ENCODE measurements at places on chromosomes 4 and X.
A peak's percentile ranks its signal among the peaks of the same experiment; 100 is the strongest.

DNA sequence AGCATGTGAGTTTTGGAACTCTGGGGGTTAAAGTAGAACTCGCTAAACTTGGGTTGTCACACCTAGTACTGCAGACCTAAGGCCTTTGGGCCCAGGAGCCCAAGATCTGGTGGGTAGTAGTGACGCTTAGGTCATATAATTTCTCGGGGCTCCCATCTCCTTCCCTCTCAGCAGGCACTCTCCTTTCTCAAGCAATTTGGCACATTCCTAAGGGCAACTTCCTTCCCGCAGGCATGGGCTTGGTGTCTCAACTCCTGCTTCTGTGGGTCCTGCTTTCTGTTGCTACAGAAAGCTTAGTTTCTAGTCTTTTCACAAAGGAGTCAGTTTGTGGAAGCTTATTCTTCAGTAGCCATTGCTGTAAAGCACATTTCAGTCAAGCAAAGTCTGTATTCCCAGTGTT, 10.4 kb upstream of the EDA start:
- DNase-seq: no peak

- peak; percentile 60 for DNase-seq
Measured at GRCh38 chrX:44343412-44344141, at the start of gene EFHC2. TSS of gene EFHC2 (minus strand) at chrX:44343672. CDS start at chrX:44343588, 84 bp downstream.

- no peak for DNase-seq
Measured at GRCh38 chrX:57677132-57677858, 2.8 kb downstream of the NLRP2B start.

GRCh38 chr4:70759126-70759525, 37.4 kb downstream of the RUFY3 start:
- DNase-seq: no peak

DNA sequence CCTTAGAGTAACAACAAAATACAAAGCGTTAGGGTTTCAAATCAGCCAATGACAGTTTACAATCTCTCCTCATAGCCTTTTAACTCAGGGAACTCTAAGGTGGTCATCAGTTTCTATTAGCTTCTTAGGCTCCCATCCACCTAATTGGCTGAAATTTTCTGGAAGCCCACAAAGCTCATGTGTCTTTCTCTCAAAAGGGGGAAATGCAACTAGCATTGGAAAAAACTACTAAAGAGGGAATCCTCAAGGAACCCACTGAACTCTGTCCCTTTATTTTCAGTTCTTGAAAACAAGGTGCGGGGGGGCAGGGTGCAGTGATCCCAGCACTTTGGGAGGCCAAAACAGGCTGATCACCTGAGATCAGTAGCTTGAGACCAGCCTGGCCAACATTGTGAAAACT, 56.4 kb downstream of the PDGFC start:
- peak; percentile 9 for DNase-seq

- DNase-seq: peak; percentile 11
Measured at GRCh38 chr4:13704035-13704434, 76.5 kb upstream of the BOD1L1 start.

GRCh38 chrX:48794340-48794910, 7.4 kb upstream of the HDAC6 start:
- no peak for DNase-seq

DNA sequence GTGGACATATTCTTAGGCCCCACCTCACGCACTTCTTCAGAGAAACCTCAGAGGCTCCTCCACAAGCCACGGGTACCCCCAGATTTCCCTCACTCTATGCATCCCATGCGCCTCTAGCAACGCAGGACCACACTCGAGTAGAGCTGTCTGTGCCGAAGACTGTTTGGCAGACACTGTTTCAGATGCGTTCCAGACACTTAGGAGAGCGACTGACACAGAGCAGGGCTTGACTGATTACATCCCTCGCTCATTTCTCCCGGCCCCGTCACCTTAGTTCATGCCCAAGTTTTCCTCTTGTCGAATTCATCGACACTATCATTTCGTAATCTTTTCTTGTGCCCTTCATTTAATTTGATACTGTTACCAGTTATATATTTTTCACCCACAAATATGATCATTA, 15.0 kb downstream of the SORBS2 start:
- no peak for DNase-seq

GRCh38 chrX:155966876-155967275, 30.6 kb upstream of the IL9R start:
- DNase-seq: no peak

- DNase-seq: no peak
Measured at GRCh38 chr4:103050736-103051436, 25.7 kb downstream of the SLC9B2 start.

DNA sequence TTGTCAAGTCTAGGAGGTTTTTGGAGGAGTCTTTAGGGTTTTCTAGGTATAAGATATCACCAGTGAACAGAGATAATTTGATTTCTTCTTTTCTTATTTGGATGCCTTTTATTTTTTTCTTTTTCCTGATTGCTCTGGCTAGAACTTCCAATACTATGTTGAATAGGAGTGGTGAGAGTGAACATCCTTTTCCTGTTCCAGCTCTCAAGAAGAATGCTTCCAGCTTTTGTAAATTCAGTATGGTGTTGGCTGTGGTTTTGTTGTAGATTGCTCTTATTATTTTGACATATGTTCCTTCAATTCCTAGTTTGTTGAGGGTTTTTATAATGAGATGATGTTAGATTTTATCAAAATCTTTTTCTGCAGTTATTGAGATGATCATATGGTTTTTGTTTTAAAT, 165.6 kb upstream of the WDFY3 start:
- DNase-seq: peak; percentile 25

- no peak for DNase-seq
Measured at GRCh38 chr4:124151031-124151430, 561.5 kb downstream of the ANKRD50 start.

DNA sequence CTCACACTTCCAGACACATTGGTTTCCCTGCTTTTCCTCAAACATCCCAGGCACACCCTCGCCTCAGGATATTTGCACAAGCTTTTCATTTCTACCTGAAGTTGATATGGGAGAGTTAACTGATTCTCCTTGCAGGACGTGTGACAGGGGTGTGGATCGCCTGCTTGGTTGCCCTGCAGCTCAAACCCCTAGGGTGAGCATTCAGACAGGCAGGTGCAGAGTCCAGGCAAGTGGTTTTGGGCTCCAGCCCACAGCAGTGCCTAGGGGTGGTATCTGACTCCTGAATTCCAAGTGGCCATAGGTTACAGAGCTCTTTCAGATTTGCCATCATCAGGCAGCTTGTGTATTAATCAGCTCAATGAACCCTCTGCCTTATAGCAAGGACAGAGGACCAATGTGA, 1104.2 kb upstream of the IGFBP7 start:
- no peak for DNase-seq

DNA sequence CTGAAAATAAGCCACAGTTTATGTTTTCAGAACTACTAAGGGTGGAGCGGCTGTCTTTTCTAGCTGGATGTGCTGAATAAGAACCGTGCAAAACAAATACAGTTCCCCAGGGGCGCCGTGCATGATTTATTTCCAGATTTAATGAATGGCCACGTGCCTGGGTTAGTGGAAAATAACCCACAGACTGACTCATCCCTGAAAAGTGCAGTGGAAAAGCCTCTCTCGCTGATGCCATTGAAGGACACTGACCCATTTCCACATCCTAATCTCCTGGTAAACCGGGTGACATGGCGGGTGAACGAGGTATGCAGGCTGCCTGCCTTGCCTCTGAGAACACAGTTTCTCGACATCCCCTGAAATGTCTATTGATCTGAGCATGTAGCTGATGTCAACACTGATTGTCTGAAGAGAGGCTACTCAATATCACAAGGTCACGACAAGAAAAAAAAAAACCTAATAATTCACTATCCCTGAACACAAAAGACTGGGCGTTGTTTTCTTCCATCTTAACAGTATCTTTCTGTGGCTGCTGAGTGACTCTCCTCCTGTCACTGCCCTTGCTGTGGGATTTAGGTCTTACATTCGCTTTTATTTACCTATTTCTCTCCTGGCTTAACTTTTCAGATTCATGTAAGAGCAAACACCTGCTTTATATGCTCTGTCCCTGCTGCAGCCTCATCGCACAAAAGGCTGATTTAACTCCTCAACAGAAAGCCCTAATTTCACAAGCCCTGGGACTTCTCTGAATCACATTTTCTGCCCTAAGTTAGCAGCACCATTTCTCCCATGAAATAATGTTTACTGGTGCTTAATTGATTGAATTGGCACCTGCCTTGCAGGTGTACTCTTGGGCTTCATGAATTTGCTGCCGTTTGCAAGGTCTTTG, 76.9 kb upstream of the SCOC start:
- peak; percentile 73 for DNase-seq

DNA sequence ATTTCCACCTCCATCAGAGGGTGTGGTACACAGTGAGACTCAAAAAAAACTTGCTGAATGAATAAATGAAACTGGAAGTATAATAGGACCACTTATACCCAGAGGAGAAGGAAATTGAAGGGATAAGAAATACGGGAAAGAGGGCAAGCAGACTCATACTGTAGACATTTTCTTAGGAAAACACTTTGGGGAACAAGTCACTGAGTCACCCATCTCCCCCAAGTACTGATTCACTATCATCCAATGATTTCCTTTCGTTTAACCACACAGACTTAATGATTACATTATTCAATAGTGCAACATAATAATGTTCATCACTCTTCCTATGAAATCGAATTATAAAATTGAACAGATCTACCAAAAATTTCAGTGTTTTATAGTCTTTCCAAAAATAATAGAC, 97.1 kb downstream of the LDB2 start:
- DNase-seq: no peak

- no peak for DNase-seq
Measured at GRCh38 chr4:38530486-38530885, 133.5 kb upstream of the KLF3 start.

DNA sequence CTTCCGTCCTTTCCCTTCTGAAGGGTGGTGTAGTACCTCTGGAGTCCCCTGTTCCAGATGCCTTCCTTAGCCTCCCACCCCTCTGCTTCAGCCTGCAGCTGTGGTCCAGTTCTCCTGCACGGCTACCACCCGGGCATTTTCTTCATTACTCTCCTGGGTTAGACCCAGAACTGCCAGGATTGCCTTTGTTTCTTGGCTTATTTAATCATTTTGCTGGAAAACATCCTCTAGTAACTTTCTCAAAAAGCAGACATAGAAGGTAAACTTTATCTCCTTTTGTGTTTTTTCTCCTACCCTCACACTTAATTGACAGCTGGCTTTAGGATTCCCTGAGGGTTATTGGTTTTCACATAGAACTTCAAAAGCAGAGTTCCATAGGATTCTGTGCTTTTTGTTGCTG, 20.2 kb downstream of the ANAPC4 start:
- no peak for DNase-seq

- peak; percentile 62 for DNase-seq
Measured at GRCh38 chrX:4547213-4547836, 833.9 kb upstream of the PRKX start.

GRCh38 chr4:141216002-141216761, 4.5 kb upstream of the ZNF330 start:
- DNase-seq: no peak

GRCh38 chr4:15457406-15458201, 12.1 kb upstream of the CC2D2A start:
- peak; percentile 79 for DNase-seq

DNA sequence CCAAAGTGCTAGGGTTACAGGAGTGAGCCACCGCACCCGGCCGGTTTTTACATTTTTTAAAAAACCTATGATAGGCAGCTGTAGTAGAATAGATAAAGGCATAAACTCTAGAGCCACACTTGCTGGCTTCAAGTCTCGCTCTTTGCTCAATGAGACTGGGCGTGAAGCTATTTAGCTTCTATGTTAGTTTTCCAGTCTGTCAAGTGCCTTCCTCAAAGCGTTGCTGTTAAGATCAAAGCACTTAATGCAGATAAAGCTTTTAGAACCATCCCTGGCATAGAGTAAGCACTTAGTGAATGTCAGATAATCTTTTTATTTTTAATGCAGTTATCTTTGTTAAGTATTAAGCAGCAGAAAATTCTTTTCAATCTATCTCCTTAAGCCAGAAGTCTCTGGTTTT, 42.0 kb upstream of the BMPR1B start:
- DNase-seq: no peak

- peak; percentile 92 for DNase-seq
Measured at GRCh38 chr4:80154545-80154933, 42.8 kb upstream of the PRDM8 start.

DNA sequence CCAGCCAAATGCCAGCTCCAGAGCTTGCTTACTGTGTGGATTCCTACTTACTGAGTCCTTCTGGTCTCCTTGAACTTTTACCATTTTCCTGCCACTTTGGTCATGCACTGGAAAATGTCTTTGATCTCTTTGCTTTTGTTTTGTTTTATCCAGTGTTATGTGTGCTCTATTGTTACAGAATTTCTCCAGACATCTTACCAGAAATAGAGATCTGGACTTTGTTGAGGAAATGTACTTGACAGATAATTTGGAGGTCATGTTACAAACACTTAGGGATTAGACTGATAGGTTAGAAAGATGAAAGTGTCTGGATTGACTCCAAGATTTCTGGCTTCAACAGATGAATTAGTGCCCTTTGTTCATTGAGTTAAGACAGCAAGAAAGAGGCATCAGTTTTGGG, 5.7 kb upstream of the ZNF330 start:
- DNase-seq: no peak

DNA sequence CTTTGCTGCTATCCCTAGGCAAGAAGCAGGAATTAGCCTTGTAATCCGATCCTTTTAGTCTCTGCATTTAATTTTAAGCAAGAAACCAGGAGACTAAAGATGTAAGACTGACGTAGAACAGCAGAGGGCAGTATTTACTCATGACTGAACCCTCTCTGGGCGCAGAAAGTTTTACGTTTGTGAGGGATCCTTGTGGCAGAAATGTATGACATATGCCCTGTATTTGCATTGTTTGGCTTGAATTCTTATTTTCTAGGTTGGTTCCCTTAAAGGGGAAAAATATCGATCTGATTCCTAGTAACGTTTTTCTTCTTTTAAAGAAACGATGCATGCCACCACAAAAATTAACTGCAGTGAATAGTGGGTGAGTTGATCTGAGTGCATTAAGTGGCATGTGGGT, 1.3 kb upstream of the FAT4 start:
- peak; percentile 96 for DNase-seq

DNA sequence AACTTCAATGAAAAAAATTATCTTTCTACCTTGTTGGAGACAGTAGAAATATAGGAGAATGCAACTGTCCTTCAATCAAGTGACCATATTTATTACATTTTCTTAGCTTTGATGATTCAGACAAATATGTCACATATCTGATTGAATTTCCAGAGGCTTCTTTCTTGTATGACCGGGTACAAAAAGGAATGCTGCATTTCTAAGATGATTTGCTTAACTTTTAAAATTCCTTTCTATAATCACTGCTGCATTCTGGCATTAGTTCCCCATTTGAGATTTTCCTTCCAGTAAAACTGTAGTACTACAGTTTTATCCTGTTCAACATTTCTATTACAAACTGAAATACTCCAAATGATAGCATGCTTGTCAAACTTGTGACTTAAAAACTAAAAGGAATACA, 5.2 kb downstream of the MFSD8 start:
- peak; percentile 13 for DNase-seq

GRCh38 chr4:30056016-30056766, 664.0 kb upstream of the PCDH7 start:
- no peak for DNase-seq

DNA sequence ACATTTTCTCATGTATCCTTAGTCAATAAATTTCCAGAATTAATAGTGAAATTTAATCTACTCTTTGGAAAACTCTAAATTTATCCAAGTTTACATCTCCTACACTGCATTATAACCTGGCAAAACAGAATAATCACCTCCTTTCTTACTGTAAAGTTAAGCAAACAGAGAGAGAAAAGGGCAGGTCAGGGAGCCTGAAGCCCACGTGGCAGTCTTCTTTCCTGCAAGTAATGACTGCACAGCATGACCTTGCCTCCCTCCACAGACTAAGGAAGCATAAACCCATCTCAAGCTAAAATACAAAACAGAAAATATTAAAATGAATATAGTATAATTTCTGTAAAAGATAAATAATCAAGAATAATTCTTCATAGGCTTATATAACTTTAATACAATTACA, 1153.0 kb downstream of the C4orf33 start:
- DNase-seq: no peak

Data from muscle of leg (tissue), 16 donors.